ENCODE measurements at places on chromosomes 12 and 14. TPM values are rescaled to one million over a fixed set of nuclear protein-coding genes. Genes with fewer than 3 reads are reported as not detected.

DNA sequence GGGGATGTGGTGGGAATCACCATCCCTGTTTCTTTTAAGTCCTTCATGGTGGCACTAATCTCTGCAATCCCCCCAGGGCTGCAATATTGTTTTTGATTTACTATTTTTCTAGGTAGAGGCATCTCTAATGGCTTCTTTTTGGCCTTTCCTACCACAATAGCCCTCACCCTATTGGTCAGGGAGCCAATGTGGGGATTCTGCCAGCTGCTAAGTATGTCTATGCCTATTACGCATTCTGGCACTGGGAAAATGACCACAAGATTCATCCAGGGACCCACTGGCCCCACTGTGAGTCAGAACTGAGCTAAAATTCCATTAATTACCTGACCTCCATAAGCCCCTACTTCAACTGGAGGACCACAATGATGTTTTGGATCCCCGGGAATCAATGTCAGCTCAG lies 15.9 kb upstream of the GLIPR1L2 start:
- no peak for DNase-seq

DNA sequence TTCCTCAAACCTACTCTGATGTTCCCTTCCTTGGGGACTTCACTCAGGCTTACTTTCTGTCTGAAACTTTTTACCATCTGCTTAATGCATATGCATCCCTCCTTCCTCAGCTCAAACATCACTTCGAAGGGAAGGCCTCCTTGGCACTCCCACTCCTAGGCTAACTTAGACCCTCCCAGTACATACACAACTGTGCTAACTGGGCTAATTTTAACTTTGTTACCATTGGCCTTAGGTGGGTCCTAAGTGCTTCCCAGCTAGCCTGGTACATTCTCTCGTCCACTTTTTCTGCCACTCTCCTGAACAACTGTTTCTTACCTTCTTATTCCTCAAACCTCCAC lies 3.8 kb downstream of the EEF1AKMT3 start:
- DNase-seq = no peak

DNA sequence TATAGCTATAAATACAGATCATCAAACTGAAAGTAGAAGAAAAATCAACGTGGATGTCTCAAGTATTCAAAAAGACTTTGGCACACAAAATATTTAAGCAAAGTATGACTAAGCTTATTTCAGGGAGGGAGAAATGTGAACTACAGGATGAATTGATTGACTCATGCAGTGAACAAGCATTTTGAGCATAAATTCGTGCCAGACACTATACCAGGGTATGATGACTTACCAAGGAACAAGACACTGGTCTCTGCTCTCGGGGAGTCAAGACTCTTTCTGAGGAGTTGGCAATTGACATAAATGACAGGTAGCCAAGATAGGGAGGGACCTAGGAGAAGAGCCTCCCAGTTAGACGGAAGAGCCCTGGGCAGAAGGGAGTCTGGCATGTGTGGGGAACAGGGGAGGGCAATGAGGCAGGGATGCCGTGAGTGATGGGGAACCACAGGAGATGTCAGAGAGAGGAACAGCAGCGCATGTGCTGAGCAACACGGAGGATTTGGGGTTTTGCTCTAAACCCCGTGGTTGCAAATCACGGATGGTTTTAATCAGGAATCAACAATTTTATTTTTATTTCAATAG lies 115.2 kb downstream of the TMEM132D start:
- no peak for DNase-seq

- no peak for DNase-seq
Observed at GRCh38 chr14:103522649-103523574, at the start of gene CKB. Gene CKB (minus strand): TSS chr14:103522830. CDS start chr14:103522493, 337 bp downstream.

- no peak for DNase-seq
Observed at GRCh38 chr12:81245907-81246570, 168.2 kb downstream of the ACSS3 start.

DNA sequence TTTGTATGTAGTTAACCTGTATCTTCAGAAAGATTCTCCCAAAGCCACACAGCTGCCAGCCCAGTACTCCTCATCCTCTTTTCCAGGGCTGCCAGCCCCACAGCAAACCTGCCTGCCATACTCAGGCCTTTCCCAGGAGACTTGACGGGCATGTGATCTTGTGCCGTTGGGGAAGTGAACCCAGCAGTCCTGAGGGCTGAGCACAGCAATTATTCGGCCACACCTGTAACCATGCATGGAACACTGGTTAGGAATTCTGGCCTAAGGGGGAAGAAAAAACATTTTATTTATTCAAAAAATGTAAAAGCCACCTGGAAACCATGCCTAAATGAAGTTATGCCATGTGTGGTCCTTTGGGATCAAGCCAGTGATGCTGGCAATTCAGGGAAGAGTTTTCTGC lies 145.3 kb downstream of the GRIN2B start:
- DNase-seq = no peak

- DNase-seq = no peak
Observed at GRCh38 chr12:102548543-102548942, 68.2 kb upstream of the IGF1 start.

DNA sequence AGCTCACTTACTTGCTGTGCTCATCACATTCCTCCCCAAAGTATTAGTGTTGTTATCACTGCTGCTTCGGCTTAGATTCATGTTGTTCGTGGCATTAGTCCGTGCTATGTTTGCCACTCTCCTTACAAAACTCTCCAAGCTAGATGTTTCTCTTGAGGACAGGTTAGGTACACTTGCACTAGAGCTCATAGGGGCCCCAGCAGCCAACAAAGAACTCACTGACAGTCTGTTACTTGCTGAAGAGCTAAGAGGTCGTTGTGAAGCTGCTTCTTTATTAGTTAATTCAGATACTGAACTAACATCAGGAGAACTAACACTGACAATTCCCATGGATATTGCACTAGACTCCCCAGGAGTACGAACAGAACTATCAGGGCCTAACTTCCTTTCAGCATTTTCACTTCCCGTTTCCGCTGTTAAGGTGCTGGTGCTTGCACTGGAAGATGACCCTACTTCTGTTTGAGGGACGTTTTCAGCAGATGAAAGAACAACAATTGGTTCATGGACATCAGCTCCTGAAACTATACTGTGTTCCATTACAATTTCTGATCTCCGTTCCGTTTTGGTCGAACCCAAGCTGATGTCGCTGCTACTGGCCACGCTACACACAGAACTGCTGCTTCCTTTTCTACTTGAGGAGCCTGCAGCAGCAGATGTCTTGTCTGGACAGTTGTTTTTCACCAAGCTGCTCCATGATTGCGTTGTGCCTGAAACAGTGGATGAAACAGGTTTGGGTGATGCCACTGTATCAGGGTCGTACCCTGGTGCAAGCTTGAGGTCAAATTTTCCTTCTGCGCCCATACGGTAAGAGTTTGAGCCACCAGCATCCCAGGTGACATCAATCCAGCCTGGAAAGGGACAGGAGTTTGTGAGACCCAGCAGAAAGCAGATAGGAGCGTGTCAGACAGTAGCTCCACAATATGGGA lies 78.7 kb downstream of the HECTD1 start:
- DNase-seq = no peak

DNA sequence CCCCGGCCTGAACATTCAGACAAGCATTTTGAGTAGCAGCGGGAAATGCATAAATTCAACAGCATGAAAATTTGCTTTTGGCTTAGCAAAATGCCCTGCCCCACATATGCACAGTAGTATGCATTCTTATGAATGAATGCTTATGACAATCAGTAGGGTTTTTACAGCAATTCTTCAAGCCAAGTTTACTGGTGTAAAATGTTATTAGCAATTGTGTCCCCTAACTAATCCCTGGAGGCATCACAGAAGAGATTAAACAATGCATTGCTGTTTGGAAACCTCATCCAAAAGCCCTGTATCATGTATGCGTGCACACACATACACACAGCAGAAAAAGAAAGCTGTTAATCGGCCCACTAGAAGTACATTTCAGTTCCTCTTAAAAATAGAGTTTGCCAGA lies 406.5 kb downstream of the LRIG3 start:
- DNase-seq = no peak

The PDE6H gene
- total RNA-seq = not detected

The WNT1 gene
- 1.1 TPM for total RNA-seq

The ULK1 gene
- total RNA-seq = 20.6 TPM

The KRT80 gene
- total RNA-seq = not detected

The SCN8A gene
- total RNA-seq = 1.6 TPM

Measured in activated CD8-positive, alpha-beta T cell treated with anti-CD3 and anti-CD28 coated beads, Interleukin-2, amount 10 ng/mL, durations not matched to agents 7 days and 5 days (primary cell).